Astrocyte of the spinal cord (primary cell): ENCODE measurements at places on chromosomes 2 and 18.
A peak's percentile ranks its signal among the peaks of the same experiment; 100 is the strongest.

- no peak for DNase-seq
Measured at GRCh38 chr2:128477891-128478290, 159.2 kb upstream of the HS6ST1 start.

DNA sequence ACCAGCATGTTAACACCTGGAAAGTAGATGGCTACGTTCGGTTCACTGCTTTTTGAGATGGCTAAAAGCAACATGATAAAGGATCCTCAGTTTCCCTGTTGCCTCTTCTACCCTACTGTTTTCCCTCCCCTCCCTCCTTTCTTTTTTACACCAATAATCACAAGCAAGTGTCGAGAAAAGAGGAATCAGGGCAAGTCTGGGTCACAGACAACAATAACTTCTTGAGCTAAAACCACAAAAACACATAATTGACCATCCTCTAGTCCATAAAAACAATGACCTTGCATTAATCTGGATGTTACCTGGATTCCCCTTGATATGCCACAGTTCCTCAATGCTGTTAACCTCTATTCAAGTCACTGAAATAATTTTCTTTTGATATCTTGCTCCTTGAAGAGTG, 736.6 kb upstream of the GCFC2 start:
- DNase-seq: no peak

DNA sequence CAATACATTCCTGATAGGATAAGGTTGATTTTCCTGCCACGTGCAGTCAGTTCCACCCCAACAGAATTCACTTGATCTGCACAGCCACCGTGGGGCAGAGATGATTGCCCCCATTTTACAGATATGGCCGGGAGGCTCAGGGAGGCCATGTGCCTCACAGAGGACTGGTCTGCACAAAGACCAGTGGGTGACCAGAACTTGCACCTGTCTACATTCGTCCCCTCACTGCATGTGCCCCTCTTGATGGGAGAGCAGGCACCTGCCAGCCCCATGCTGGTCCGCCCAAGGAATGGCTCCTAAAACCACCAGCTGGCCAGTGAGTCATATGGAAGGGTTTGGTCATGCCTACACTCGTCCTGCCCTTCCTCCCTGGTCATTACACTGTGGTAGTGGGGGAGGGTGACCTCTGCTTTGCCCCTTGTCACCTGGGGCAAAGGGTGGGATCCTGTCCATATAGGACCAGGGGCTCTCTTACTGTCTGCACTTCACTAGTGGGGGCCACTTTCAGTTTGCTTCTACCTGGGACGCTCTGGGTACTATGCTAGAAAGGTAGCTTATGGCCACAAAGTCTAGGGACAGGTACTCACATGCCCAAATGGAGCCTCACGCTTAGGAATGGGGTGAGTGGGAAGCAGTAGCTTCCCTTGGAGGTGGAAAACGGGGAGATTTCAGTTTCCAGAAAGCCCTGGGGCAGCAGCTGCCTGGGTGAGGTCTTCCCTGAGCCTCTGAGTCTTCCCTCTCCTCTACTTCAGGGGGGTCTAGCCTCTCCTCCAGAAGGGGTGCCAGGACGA, 14.7 kb downstream of the RRM2 start:
- no peak for DNase-seq

DNA sequence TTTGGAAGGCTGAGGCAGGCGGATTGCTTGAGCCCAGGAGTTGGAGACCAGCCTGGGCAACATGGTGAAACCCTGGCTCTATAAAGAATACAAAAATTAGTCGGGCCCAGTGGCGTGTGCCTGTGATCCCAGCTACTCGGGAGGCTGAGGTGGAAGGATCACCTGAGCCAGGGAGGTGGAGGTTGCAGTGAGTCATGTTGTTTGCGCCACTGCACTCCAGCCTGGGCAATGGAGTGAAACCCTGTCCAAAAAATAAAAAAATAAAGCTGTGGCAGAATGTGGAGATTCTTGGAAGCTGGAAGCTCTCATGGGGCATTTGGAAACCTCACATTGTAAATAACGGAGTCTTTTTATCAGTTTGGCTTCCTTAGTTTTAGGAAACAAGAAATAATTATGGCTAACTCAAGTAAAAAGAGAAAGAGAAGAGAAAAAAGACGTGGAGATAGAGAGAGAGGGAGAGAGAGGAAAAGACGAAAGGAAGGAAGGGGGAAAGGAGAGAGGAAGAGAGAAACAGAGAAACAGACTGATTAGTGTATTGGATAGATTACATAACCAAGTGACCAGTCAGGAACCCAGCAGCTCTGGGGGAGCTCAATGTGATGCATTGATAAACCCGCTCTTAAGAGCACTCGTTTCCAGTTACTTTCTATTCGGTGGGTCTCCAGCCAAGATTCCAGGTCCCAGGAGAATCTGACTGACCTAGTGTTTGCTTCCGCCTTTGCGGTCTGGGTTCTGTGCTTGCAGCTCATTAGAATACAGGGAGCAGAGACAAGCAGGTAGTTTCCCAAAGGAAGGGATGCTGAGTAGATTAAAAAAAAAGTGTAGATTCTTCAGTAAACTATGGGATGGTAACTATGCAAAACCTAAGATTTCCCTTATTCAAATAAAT, 1.1 kb upstream of the SPAST start:
- peak; percentile 41 for DNase-seq

DNA sequence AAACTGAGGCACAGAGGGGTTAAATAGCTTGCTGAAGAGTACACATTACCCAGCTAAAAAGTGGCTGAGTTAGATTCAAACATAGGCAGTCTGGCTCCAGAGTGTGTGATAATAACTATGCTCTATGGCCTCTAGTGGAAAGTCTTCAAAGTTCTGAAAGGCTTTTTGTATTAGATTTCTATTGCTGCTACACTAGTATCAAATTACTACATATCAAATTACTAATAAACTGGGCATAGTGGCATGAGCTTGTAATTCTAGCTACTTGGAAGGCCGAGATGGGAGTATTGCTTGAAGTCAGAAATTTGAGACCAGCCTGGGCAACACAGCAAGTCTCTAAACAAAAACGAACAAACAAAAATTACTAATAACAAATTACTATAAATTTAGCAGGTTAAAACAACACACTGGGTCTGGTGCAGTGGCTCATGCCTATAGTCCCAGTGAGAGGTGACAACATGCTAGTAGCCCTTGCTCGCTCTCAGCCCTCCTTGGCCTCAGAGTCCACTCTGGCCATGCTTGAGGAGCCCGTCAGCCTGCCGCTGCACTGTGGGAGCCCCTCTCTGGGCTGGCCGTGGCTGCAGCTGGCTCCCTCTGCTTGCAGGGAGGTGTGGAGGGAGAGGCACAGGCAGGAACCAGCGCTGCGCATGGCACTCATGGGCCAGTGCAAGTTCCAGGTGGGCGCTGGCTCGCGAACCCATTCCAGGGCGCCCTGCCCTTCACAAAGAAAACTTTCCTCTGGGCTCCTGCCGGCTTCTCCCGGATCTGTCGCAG, 38.2 kb upstream of the TWSG1 start:
- no peak for DNase-seq

GRCh38 chr2:147758821-147759220, 86.0 kb upstream of the ACVR2A start:
- DNase-seq: no peak
